Cortex of kidney (tissue), 1 donor: ENCODE measurements at places on chromosomes 5 and 9.

DNA sequence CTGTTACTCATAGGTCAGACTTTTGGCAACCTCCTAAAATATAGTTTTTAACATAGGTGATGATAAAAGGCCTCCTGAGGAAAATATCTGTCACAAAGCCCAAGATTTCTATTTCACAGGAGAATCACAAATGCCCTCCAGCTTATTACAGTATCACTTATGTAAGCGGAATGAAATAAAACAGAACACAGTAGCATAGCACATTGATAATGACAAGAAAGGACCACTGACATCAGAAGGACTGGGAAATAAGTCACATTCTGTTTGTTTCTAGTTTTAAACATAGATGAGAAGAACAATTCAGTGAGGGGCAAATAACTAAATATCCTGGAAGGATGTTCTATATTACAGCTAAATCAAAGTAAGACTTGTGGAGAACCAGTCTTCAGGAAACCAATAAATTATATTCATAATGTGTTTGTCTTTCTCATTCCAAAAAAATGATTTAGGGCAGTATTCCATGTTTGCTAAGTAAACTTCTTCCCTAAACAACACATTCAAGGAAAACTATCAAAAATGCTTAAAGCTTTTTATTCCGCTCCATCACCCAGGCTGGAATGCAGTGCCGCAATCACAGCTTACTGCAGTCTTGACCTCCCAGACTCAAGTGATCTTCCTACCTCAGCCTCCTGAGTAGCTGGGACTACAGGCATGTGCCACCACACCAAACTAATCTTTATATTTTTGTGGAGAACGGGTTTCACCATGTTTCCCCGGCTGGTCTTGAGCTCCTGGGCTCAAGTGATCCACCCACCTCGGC is 20.8 kb upstream of the CTNNAL1 start:
- no peak for DNase-seq

DNA sequence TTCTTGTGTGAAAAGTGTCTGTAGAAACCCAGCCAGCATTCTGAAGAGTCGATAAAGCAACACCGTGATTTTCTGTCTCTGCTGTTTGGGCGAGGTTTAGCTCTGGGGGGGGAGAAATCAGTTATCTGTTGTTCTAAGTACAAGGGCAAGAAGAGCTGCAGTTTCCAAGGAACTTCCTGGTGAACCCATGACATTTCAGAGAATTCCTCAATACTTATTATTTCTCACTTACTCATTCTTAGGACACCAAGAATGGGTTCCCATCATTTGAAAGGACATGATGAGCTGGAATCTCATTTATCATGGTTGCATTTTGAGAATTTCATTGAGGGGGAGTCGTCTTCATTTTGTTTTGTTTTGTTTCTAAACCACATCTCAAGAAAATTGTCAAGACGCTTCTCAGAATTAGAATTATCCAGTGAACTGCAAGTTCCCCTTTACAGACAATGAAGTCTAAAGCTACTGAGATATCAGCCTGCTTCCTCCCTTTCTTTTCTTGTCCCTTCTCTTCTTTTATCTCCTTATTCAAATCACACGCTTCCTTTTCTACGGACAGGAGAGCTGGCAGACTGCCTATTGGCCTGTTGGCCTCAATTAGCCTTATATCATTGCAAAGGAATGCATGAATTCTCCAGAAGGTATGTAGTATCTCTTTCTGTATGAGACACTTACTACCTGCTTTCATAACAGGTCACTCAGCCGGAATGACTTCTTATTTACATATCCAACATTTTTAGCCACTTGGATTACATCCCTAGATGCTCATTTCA is 53.7 kb downstream of the ZNF462 start:
- DNase-seq = no peak

- no peak for DNase-seq
Measured at GRCh38 chr5:6260846-6261245, 117.5 kb downstream of the MED10 start.

- DNase-seq = no peak
Measured at GRCh38 chr9:13002740-13003139, 227.9 kb downstream of the LURAP1L start.

- DNase-seq = no peak
Measured at GRCh38 chr9:41229408-41230401, 40.6 kb upstream of the ZNG1F start.
